ENCODE measurements at places on chromosomes 2 and 18. TPM values are rescaled to one million over a fixed set of nuclear protein-coding genes. Genes with fewer than 3 reads are reported as not detected.

The ALPG gene
- not detected for total RNA-seq

The FOXI3 gene
- total RNA-seq: 0.06 TPM

The CDK15 gene
- 0.50 TPM for total RNA-seq

The PLA2R1 gene
- 30.9 TPM for total RNA-seq

DNA sequence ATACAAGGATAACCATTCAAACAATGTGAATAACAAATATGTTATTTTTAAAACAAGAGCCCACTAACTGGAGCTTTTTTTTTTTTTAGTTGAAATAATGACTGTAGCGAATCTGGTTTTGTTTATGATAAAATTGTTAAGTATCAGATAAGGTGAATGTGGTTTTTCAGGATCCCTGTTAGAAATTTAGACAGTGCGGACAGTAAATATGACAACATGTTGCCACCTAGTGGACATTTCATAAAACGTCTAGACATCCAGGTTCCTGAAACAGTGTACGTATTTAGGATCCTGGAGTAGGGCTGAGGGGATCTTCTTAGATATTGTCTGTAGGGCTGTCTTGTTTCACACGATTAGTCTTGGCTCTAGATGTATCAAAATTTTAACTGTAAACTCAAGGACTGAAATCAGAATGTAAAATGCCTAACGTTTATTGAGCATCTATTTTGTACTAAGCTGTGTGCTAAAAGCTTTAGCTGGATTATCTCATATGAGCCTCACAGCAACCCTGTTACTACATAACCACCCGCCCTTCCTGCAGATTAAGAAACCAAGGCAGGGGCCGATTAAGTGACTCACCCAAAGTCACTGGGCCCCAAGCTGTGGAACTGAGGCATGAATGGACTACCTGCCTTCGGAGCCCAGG lies 23.9 kb upstream of the CCDC68 start:
- H3K27me3 ChIP-seq: no peaks in the 10 kb centered on the region
- no peak overlapping the region for H3K4me3 ChIP-seq
- no peaks in the 10 kb centered on the region for H3K4me1 ChIP-seq
- H3K27ac ChIP-seq: no peak overlapping the region
- no peak for DNase-seq
- no peaks in the 10 kb centered on the region for H3K36me3 ChIP-seq

DNA sequence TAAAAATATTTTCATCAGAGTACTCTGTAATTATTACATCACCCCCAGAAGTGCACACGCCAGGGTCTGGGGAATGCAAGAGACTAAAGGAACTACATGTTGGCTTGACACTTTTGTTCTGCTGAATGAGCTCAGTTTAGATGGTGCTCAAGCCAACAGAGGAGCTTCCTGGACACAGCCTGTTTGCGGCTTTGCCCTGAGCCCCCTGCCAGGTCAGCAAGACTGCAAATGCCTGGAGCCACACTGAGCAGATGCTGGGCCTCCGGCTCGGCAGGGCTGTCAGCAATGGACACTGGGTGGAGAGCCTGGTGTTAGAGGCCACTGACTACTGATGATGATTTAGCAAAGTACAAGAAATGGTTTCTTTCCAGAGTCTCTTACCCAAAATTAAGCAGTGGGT lies 31.9 kb downstream of the PTPN18 start:
- peaks cover 27% of the 10 kb centered on the region for H3K4me1 ChIP-seq
- H3K27me3 ChIP-seq: no peaks in the 10 kb centered on the region
- no peaks in the 10 kb centered on the region for H3K36me3 ChIP-seq
- H3K4me3 ChIP-seq: no peak overlapping the region
- no peak overlapping the region for H3K27ac ChIP-seq

DNA sequence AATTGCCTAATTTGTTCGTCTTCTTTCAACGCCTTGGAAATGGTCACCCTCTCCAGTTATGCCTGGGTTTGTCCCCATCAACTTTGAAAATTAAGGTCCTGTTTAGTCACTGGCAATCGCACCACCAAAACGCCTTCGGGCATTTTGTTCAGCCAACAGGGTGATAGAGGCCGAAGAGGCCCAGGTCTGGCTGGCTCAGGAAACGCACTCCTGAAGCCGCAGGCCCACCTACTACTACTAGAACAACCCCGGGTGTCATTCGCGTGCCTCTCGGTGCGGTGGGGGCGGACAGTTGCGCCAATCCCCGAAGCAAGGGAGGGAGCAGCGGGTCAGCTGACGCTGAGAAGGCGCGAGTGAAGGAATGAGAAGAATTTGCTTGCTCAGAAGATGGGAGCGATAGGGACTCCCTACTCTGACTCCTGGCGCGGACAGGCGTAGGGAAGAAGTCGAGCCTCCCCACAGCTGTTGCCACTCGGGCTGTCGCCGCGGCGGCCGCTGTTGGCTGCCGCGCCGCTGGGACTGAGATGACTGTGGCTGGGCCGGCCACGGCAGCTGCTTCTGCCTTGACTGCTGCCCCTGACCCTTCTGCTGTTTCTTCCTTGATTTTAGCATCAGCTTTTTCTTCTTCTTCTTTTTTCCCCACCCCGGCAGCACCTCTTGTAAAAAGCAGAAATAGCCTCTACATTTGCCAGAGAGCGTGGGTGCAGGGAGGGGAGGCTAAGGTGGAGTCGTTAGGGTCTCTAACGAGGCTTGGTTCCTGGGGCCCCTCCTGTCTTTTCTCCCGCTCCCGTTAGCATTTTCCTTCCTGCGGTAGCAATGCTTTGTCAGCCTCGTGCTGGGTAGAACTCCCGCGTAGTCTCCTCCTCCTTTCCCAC lies 387.6 kb downstream of the FIGN start:
- H3K27me3 ChIP-seq: no peaks in the 10 kb centered on the region
- peak; percentile 30 for DNase-seq
- peak overlapping the region; percentile 93 for H3K27ac ChIP-seq
- H3K36me3 ChIP-seq: no peaks in the 10 kb centered on the region
- peaks cover 10% of the 10 kb centered on the region for H3K4me1 ChIP-seq
- peak overlapping the region; percentile 51 for H3K4me3 ChIP-seq

GRCh38 chr18:34494359-34494696 lies 215.8 kb upstream of the DTNA start:
- peak overlapping the region; percentile 52 for H3K4me3 ChIP-seq
- no peak overlapping the region for H3K27ac ChIP-seq
- no peaks in the 10 kb centered on the region for H3K4me1 ChIP-seq
- DNase-seq: no peak
- H3K27me3 ChIP-seq: peaks cover 4% of the 10 kb centered on the region

DNA sequence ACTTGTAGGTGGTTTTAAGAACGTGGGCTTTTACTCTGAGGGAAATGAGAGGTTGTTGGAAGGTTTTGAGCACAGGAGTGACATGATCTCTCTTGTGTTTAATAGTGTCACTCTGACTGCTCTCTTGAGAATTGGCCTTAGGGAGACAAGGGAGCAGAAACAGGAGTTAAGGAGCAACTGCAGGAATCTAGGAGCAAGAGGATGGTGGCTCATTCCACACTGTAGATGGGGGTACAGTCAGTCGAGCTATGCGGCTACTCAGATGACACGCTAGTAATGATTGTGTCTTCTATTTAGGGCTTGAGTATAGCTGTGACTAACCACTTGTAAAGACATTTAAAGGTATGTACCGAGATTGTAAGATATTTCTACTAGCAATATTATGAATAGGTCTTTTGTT lies 87.4 kb downstream of the RPRM start:
- H3K36me3 ChIP-seq: no peaks in the 10 kb centered on the region
- no peaks in the 10 kb centered on the region for H3K27me3 ChIP-seq

GRCh38 chr2:186098821-186099220 lies 360.2 kb downstream of the FSIP2 start:
- no peak overlapping the region for H3K27ac ChIP-seq
- H3K4me1 ChIP-seq: no peaks in the 10 kb centered on the region
- no peaks in the 10 kb centered on the region for H3K27me3 ChIP-seq
- DNase-seq: no peak

DNA sequence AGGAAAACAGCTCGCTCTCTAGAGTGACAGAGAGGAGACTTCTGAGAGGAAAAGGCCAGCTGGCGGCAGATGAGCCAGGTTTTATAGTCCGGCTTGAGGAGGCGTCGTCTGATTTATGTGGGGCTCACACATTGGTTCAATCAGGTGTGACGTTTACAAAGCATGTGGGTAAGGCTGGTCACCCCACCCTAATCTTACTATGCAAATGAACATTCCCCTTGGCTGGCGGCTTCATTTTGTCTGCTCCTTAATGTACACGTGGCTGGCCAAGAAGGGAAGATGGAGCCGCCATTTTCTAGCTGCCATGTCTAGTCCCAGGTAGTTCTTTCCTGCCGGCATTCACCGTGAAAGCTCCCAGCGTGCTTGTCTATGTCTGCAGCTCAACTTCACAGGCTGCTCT lies 299.1 kb upstream of the SPRED2 start:
- no peak for DNase-seq
- no peaks in the 10 kb centered on the region for H3K36me3 ChIP-seq
- no peaks in the 10 kb centered on the region for H3K4me1 ChIP-seq
- H3K27me3 ChIP-seq: no peaks in the 10 kb centered on the region

- H3K4me3 ChIP-seq: no peak overlapping the region
- H3K4me1 ChIP-seq: no peaks in the 10 kb centered on the region
- H3K36me3 ChIP-seq: no peaks in the 10 kb centered on the region
- no peaks in the 10 kb centered on the region for H3K27me3 ChIP-seq
These were observed 441.4 kb downstream of the SLC4A3 start for GRCh38 chr2:220068846-220069245.

- no peak for DNase-seq
- H3K27me3 ChIP-seq: no peaks in the 10 kb centered on the region
- no peak overlapping the region for H3K27ac ChIP-seq
These were observed 24.2 kb upstream of the ARMC9 start for GRCh38 chr2:231174211-231174651.

DNA sequence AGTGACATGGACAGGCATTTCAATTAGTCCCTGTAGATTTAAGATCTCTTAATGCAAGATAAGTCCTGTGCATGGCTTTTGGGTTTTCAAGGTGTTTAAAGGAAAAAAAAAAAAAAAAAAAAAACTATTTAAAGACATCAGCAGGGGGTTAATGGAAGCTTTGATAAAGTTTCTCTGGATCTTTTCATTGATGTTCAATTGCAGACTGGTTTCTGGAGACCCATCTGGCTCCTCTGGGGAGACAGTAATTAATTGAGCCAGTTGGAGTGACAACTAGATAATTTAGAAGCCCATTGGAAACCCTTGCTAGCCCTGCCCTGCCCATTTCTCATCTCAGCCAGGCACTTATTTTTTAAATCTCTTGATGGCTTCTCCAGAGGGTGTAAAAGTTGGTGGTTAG lies 98.7 kb downstream of the EPHA4 start:
- H3K36me3 ChIP-seq: no peaks in the 10 kb centered on the region
- peaks cover under 1% of the 10 kb centered on the region for H3K4me1 ChIP-seq
- DNase-seq: no peak
- H3K4me3 ChIP-seq: no peak overlapping the region
- H3K27me3 ChIP-seq: no peaks in the 10 kb centered on the region

DNA sequence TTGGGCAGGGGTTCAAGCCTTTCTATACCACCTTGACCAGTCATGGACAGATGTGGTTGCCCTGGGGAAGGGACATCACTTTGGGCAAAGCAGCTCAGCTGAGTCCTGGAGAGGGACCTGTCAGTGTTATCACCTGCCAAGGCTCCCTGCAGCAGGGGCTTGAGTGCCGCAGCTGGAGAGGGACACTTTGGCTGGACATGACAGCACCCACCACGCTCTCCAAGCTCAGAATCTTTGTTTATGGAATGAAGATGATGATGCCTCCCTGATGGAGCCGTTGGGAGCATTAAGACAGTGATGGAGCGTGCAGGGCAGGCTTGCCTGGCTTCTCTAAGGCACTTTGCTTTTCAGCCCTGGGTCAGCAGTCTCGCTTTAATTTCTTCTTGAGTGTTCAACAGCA lies 4.3 kb upstream of the TFCP2L1 start:
- peaks cover 13% of the 10 kb centered on the region for H3K27me3 ChIP-seq
- peaks cover 6% of the 10 kb centered on the region for H3K4me1 ChIP-seq
- no peak overlapping the region for H3K4me3 ChIP-seq
- DNase-seq: no peak

DNA sequence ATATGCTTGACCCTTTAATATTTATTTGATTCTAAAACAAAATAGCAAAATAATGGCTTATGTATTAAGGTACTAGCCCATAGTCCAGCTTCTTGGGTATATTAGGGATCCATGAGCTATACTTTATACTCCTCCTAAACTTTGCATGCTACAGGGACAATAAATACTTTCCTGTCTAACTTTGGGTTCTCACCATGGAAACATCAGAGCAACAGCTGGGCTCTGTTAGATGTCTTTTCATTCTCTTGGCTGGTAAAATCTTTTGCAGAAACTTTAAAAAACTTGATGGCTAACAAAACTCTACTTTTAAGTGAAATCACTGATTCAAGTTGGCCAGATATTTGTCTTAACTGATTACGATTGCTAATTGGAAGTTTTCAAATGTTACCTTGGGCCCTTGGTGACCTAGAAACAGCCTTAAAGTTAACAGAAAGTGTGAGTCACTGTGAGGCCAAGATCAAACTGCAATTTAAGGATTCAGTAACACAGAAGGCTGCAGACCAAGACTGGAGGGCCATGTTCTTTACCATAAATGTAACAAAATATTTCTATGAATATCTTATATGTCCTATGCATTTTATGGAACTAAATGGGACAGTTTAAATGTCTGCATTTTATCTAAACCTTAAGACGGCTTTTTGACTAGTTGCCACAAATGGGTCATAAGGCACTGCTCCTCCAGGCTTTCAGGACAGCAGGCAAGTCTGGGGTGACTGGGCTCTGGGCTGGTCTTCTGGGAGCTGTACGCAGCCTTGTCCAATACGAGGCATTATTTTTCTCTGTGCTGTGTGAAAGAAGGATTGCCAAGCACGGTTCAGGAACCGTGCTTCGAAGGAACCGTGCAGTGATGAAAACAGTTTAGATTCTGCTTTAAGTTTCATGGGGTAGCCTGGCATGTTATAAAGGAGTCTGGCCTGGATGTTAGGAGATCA lies 188.5 kb downstream of the TPGS2 start:
- DNase-seq: no peak
- H3K27me3 ChIP-seq: no peaks in the 10 kb centered on the region
- peaks cover 10% of the 10 kb centered on the region for H3K4me1 ChIP-seq

GRCh38 chr2:197198890-197199289 lies 111.7 kb downstream of the ANKRD44 start:
- no peaks in the 10 kb centered on the region for H3K27me3 ChIP-seq
- DNase-seq: no peak
- H3K36me3 ChIP-seq: peaks cover 5% of the 10 kb centered on the region
- no peak overlapping the region for H3K4me3 ChIP-seq
- H3K4me1 ChIP-seq: peaks cover 3% of the 10 kb centered on the region

DNA sequence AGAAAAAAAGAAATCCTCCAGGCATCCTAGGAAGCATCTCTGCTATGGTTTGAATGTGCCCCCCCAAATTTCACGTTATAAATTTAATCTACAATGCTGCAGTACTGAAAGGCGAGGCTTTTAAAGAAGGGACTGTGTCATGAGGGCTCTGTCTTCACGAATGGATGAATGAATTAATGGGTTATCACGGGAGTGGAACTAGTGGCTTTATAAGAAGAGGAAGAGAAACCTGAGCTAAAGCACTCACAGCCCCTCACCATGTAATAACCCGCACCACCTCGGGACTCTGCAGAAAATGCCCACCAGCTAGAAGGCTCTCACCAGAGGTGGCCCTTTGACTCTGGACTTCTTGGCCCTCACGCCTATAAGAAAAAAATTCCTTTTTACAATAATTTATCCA lies 27.6 kb downstream of the RNU4ATAC start:
- no peak overlapping the region for H3K4me3 ChIP-seq
- H3K36me3 ChIP-seq: no peaks in the 10 kb centered on the region
- no peaks in the 10 kb centered on the region for H3K27me3 ChIP-seq
- H3K4me1 ChIP-seq: peaks cover 3% of the 10 kb centered on the region

- no peak overlapping the region for H3K27ac ChIP-seq
- H3K4me3 ChIP-seq: no peak overlapping the region
- no peak for DNase-seq
- no peaks in the 10 kb centered on the region for H3K4me1 ChIP-seq
- H3K27me3 ChIP-seq: no peaks in the 10 kb centered on the region
These were observed 46.4 kb downstream of the STK25 start for GRCh38 chr2:241461693-241462677.

- H3K4me1 ChIP-seq: no peaks in the 10 kb centered on the region
- no peak overlapping the region for H3K27ac ChIP-seq
- H3K27me3 ChIP-seq: no peaks in the 10 kb centered on the region
- H3K4me3 ChIP-seq: no peak overlapping the region
These were observed 1097.2 kb downstream of the TDRD15 start for GRCh38 chr2:22221006-22221405.
